ENCODE measurements at places on chromosomes 6 and 20.

GRCh38 chr6:75090576-75090975 lies 115.3 kb downstream of the COL12A1 start:
- DNase-seq: no peak

DNA sequence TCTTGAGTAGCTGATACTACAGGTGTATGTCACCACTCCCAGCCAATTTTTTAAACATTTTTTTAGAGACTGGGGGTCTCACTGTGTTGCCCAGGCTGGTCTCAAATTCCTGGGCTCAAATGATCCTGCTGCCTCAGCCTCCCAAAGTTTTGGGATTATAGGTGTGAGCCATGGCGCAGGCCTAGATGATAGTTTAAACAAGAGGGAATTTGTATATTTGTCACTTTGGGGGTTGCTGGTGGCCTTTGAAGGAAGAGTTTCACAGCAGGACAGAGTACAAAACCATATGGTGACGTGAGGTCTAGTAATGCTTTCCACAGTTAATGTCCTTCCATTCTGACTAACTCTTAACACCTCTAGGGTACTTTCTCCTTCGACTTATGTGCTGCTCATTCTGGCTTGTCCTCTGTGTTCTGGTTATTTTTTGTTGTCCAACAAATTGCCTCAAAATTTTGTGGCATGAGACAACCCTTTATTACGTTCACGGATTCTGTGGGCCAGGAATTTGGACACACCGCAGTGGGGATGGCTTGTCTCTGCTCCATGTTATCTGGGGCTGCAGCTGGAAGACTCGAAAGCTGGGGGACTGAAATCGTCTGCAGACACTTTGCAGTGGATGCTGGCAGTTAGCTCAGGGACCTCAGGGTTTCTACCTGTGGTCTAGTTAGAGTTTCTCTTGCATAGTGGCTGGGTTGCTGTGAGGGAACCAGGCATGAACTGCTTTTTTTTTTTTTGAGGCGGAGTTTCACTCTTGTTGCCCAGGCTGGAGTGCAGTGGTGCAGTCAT lies 23.0 kb upstream of the IER3 start:
- DNase-seq: no peak

- no peak for DNase-seq
These were observed 38.6 kb downstream of the PRDM1 start for GRCh38 chr6:106124437-106125430.

GRCh38 chr20:31806564-31807355 lies 12.4 kb upstream of the MYLK2 start:
- no peak for DNase-seq

DNA sequence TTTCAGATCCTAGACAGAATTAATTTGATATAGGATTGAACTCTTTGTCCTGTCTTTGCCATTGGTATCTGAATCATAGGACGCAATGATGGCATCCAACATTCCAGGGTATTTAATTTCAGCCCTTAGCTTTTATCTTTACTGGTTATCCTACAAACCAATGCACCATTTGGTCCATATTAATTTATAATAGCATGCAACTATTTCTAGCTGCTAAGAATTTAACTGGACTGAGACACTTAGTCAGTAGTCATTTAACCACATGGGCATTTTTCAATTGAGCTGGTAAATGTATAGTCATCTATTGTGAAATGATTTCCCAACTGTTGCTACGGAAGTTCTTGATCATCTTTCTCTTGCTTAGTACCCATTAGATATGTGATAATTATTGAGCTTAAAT lies 141.1 kb downstream of the CD164 start:
- DNase-seq: no peak

GRCh38 chr20:57071283-57071731 lies 195.1 kb downstream of the BMP7 start:
- peak; percentile 77 for DNase-seq

DNA sequence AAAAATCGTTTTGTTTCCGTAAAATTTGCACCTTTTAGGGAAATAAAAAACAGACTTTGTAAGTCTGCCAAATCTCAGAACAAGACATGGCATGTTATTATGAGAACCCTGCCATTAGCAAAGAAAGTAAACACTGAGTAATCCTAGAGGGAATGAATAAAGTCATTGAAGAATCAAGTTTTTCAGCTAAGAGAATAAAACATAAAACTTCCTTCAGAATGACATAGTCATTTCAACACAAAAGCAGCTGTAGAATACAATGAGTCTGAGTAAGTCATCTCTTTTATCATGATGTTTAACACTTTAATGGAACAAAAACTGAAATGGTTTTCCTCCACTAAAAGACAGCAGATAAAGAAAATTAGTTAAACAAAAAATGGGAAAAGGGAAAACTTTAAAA lies 10.3 kb upstream of the DST start:
- DNase-seq: no peak

- no peak for DNase-seq
These were observed 34.6 kb upstream of the RNF8 start for GRCh38 chr6:37319156-37319555.

GRCh38 chr20:16589623-16590022 lies 16.4 kb upstream of the KIF16B start:
- DNase-seq: no peak

DNA sequence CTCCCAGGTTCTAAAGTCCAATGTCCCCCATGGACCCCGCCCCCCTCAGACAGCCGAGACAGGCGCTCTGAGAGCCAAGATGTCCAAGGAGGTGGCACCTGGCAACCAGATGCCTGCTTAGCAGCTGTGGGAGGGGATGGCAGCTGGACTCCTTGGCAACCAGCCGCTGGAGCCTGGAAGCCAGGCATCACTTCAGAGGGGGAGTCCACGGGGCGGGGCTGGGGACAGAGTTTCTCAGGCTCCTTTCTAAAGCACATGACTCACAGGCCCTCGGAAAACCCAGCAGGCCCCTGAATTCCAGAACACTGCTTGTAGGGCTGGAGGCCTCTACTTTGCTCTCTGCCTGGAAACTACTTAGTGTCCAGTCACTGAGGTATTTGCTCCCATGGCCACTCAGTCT lies 51.5 kb downstream of the PREX1 start:
- no peak for DNase-seq

DNA sequence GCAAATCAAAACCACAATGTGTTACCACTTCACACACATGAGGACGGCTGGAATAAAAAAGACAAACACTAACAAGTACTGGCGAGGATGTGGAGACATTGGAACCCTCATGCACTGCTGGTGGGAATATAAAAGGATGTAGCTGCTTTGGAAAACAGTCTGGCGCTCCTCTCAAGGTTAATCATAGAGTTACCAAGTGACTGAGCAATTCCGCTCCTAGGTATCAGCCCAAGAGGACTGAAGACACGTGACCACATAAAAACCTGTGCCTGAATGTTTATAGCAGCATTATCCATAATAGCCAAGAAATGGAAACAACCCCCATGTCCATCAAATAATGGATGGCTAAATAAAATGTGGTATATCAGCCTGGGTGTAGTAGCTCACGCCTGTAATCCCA lies 45.0 kb downstream of the VSTM2L start:
- no peak for DNase-seq

- no peak for DNase-seq
These were observed 922.8 kb upstream of the MAP3K7 start for GRCh38 chr6:91509711-91510110.

DNA sequence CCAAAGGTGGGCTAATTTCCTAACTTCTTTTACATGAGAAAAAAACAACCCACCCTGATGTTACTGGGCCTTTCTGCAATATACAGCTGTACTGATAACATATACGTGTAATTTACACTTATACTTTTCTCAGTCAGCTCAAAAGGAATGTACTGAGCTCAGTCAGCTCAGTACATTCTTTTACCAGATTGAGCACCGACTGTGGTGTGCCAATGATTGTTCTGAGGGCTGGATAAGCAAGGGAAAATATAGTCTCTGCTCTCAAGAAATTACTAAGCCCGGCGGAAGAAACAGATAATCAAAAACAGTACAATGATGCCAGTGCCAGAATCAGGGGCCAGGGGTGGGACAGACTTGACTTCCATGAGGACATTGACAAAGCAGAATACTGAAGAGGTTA lies 10.0 kb upstream of the BLOC1S5 start:
- no peak for DNase-seq

Measured in neural progenitor cell (in vitro differentiated cells).